ENCODE measurements at places on chromosomes 1 and 21.

DNA sequence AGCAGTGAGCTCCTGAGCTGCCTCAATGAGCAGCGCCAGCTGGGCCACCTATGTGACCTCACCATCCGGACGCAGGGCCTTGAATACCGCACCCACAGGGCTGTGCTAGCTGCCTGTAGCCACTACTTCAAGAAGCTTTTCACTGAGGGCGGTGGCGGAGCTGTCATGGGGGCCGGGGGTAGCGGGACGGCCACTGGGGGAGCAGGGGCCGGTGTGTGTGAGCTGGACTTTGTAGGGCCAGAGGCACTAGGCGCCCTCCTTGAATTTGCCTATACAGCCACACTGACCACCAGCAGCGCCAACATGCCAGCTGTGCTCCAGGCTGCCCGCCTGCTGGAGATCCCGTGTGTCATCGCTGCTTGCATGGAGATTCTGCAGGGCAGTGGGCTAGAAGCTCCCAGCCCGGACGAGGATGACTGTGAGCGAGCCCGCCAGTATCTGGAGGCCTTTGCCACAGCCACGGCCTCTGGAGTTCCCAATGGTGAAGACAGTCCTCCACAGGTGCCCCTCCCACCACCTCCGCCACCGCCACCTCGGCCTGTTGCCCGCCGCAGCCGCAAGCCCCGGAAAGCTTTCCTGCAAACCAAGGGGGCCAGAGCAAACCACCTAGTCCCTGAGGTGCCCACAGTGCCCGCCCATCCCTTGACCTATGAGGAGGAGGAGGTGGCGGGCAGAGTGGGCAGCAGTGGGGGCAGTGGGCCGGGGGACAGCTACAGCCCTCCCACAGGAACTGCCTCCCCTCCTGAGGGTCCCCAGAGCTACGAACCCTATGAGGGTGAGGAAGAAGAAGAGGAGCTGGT is 12.3 kb downstream of the ZBTB7B start:
- DNase-seq = no peak

- DNase-seq = no peak
Observed at GRCh38 chr1:31879981-31880608, 58.1 kb downstream of the PTP4A2 start.

- DNase-seq = no peak
Observed at GRCh38 chr21:42845296-42845965, 33.9 kb downstream of the WDR4 start.

GRCh38 chr1:173554541-173555250 is 48.2 kb downstream of the SLC9C2 start:
- no peak for DNase-seq

GRCh38 chr1:226558036-226558650 is 9.6 kb downstream of the STUM start:
- no peak for DNase-seq

- DNase-seq = peak; percentile 16
Observed at GRCh38 chr1:41313661-41314131, 47.5 kb upstream of the FOXO6 start.

GRCh38 chr1:161994175-161994668 is 29.4 kb downstream of the OLFML2B start:
- DNase-seq = no peak

DNA sequence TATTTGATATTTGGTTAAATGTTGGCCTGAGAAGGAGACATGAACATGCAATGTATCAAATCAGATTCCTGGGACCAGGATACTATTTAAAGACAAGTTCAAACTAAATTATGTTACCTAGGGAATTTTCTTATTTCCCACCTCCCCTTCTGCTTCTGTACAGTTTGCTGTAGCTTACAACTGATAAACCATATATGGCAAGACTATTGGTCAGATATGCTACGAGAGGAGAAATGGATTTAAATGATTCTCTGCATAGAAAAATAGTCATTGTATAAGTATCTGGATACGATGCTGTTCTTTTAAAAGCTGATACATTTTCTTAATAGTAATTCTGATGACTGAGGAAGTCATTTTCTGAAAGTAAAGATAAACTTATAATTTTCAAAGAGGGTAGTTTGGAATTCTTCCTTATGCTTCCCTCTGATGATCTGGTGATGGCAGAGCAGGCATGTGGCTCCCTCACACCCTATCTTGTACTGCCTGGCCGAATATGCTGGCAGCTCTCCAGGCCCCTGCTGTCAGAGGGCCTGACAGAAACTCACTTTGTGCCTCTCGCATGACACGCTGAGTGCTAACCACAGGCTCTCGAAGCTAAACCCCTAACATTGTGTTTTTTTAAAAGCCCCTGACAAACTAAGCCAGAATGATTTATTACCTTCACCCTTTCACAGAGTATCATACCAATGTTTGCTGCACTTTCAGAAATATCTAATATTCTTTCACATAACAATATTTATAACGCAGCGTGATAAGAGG is 19.4 kb downstream of the RRP15 start:
- DNase-seq = no peak

DNA sequence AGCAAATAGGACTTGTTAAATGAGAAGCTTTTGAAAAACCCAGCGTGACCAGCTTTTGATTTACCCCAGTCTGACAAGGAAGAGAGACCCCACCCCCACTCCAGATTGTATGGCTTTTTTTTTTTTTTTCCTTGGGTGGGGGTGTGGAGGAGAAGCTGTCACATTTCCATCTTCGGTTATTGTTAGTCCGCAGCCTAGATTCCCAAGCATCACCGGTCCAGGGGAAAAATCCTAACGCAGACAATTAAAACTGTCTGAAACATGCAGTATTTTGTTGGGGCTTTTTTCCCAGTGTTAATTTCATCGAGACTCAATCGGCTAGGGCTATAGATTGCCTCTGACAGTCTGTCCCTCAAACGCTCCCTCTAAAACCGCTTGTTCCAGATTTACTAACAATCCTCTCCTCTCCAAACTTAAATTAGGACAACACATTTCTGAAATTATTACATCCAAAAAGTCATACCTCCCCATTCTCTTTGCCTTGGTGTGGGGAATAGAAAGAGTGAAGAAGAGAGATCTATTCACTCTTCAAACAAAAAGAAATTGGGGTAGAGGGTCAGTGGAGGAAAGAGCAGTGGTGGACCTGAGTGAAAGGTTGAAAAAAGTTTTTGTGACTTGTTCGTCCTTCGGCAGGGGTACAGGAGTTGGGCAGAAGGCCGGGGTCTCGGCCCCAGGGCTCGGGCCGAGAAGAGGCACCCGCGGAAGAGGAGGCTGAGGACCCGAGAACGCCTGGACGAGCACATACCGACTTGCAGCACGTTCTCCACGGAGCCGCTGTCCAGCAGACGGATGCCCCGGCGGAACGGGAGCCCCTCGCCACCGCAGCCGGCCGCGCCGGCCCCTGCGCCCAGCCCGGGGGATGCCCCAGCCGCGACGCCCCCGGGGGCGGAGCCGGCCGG is 1.1 kb downstream of the ZSWIM5 start:
- peak; percentile 45 for DNase-seq

- DNase-seq = no peak
Observed at GRCh38 chr1:192762265-192762664, 46.6 kb upstream of the RGS2 start.

DNA sequence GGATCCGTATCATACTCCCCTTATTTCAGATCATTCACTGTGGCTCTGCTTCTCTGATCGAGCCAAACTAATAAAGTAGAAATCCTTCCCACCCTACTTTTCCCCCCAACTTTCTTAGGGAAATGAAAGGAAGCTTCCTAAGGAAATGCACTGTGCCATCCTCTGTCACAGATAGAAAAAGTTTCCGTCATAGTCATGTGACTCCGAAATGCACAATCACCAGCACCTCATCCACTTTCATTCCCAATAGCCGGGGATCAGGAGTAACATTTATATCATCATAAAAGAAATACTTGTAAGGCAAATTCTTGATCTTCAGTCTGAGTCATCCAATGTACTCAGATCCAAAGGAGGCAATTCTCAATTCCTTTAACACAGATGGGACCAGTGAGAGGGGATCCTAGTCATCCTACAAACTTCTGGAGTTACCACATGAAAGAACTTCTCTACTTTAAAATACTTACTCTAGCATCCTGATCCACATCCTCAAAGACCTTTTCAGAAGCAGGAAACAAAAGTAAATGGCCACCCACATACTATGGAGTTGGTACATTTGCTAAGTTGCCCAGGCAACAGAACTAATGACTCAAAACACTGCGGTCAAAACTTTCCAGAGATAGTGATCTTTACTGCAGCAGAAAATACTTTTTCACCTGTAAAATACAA is 97.8 kb upstream of the ZC3H11B start:
- no peak for DNase-seq

DNA sequence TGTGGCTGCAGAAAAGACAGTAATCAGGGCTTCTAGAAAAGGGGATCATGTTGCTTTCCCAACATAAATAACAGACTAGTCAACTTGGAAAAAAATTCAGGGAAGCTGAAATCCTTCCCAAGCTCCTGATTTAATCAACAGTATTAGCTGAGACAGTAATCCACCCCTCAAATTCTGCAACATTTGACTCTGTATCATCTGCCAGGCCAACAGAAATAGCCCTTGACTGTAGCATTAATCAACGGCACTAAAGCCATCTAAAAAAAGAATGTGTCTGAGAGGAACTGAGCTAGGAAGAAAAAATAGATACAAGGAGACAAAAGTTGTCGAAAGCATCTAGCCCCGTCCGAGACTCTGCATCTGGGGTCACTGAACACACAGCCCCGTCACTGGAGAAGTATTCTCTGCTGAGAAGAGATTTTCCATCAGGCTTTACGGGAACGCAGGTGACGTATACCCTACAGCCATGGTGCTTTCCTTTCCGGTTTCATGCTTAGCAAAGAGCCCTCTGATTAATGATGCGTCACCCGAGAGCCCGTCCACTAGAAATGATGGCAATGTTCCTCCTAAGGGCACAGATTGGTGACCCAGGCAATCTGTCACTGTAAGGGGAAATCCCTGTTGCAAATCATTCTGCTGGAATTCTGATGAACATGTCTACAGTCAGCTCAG is 42.1 kb upstream of the TP53BP2 start:
- DNase-seq = no peak

- DNase-seq = peak; percentile 30
Observed at GRCh38 chr1:161727256-161727924, 6.0 kb downstream of the FCRLB start.

DNA sequence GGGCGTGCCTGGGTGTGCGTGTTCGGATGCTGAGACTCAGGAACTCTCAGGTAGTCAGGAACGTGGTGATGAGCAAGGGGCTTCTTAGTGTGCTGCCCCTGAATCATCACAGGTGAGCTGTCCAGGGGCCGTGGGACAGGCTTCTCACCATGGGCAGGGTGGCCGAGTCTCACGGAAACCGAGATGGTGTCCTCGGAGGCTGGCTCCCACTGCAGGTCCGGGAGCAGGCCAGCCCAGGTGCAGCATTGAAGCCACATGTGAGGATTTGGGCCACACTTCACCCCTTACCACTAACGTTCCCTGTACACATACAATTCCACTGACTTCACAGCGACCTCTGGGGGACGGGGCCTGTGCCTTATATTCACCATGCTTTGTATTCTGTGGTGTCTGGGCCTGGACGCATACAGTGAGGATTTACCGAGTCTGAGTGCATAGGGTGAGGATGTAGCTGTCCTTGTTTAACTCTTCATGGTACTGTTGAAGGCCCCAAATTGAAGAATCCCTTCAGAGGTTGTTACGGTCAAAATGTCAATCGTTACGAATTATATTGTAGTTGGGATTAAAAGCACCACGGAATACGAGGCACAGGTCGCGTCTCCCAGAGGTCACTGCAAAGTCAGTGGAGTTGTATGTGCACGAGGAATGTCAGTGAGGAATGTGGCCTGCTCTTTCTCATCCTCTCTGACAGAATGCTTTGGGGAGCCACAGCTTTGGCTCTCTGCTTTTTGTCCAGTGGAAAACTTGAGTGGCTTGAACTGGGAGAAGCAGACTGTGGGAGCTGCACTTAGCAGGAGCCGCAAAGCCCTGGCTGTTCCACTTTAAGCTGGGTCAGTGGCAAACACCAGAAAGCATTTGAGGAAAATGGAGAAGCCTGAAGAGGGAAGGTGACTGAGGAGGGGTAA is 95.3 kb downstream of the MTR start:
- no peak for DNase-seq

DNA sequence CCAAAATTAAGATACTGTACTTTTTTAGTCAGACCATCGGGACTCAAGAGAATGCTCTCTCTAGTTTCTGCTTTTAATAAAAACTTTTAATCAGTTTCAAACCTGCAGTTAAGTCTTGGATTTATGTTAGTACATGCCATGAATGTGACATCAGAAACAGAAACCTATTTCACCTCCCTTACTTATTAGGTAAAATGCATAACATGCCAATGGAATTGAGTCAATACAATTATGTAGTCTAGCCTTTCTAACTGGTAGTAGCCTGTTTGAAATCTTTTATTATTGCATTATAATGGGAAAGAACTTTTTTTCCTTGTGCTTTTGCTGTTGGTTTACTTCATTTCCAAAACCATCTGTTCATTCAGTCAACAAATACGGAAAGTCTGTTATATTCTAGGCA is 4.8 kb downstream of the PHACTR4 start:
- no peak for DNase-seq

GRCh38 chr1:219324629-219325367 is 151.1 kb downstream of the LYPLAL1 start:
- DNase-seq = no peak

DNA sequence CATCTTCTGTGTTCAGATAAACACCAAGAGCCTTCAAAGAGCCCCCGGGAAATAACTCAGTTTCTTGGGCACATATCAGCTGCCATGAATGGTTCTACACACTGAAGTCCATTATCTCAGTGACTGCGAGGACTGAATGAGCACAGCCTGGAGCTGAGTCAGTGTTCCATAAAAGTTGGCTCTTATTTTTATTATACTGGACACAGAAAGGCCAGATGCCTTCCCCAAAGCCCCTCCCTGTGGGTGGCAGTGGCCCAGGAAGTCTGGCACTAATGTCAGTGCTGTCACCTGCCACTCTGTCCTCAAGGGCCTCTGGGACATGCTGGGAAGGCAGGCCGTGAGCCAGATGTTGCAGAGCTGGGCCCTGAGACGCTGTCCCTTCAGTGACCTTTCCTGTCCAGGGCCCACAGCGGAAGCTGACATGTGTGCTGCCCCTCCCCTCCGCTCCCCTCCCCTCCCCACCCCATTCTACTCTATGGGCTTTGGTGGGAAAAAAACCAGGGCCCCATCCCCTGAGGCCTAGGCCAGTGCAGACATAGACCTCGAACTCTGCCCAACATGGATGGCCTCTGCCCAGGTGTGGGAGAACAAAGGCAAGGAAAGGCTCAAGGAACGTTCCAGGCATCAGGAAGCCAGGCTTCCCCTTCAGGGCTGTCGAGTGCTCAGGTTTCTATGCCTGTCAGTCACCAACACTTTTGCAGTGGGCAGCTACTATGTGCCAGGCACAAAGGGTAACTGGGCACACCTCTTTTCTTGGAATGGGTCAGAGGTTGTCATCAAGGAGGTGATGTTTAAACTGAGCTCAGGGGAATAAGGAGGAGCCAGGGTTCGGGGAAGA is 22.4 kb upstream of the NPPB start:
- no peak for DNase-seq

- no peak for DNase-seq
Observed at GRCh38 chr1:178867670-178868069, 3.2 kb downstream of the ANGPTL1 start.

DNA sequence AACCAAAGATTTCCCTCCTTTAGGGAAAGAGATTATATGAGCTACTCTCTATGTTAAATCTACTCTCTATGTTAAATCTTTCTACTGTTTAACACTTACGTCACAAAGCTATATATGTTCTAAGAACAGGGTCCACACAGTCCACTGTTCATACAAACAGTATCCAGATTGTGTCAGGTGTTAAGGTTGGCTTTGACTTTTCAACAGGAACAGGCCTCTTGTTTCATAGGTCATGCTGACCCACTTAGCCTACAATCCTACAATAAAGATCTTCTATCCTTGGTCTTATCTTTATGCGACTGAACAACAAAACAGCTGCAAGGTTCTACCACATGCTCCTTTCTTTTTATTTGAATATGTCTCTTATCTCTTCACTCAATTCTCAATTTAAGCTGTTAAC is 134.9 kb downstream of the LTN1 start:
- no peak for DNase-seq

GRCh38 chr1:18849261-18849711 is 10.2 kb downstream of the TAS1R2 start:
- no peak for DNase-seq
